ENCODE measurements at places on chromosomes 4 and X.

DNA sequence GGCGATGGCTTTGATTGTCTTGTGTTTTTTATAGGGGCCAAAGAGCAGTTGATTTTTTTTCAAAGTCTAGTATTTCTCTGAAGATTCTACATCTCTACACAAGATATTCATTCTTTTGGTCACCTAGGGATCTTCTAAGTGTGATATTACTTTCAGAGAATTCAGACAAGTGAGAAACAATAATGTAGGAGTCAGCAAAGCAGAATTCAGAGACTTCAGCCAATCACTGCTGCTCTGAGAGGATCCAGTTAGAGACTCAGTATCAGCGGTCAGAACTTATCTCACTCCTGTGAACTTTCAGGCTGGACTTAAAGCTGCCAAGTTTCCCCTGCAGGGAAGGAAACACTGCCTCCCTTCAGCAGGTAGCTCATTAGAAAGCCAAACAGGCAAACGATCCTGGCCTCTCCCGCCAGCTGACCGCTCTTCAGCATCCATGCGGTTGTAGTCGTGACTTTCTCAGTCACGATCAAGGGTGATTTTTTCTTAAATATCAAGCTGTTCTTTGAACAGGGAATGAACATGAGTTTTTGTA lies 59.2 kb downstream of the NSUN7 start:
- DNase-seq, result no peak

- no peak for DNase-seq
These were observed 1.6 kb downstream of the HPGD start for GRCh38 chr4:174520660-174521059.

- no peak for DNase-seq
These were observed 587.7 kb downstream of the GLUD2 start for GRCh38 chrX:121635141-121635540.

- no peak for DNase-seq
These were observed 803.6 kb downstream of the ADGRL3 start for GRCh38 chr4:62003695-62004094.

DNA sequence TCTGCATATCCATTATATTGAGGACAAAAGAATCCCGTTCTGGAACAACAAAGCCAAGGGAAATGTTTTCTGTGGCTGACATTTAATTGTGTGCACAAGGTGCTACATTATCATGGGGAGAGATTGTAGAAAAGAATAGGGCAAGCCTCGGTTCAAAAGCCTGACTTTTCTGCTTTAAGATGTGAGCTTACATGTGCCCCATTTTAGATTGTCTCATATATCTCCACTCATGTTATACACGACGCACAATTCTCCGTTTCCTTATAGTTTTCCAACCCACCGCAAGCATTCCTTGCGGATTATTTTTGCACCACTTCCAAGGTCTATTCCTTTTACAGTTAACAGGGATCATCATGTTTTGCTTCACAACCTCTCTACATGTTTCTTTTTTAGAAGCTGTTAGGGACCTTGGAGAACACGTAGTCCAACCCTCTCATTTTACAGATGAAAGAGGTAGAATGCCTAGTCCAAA lies 99.6 kb upstream of the MAML3 start:
- no peak for DNase-seq
